ENCODE measurements at places on chromosomes 12 and 14.

DNA sequence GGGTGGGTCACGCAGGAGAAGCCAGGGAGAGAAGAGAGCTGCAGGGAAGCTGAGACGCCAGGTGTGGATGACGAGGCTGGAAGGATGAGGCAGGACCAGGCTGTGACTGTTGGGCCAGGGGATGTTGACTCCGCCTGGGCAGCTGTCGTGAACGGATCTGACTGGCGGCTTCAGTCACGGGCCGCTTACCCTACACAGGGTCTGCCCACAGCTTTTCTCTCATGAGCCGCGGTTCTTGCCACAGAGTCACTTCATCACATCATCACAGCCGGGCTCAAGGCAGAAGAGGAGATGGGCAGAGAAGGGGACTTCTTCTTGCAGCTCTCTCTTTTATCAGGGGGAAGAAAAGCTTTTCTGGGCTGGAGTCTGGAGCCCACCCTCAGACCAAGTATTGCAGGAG is 7.7 kb downstream of the CLBA1 start:
- no peak for DNase-seq

DNA sequence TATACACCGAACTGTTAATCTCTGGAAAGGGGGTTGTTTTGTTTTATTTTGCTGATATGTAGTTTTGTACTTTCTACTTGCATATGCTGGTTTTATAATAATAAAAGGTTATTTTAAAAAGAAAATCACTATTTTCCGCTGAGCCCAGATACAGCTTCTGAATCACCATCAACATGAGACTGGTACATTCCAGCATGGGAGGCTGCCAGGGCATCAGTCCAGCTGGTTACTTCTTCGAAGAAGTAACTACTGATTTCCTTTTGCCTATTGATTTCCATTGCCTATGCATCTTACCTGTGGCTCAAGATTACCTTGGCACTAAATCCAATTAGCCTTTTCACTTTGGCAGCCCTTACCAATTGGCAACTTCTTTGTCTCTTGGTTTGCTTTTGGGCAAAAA is 11.7 kb upstream of the OSBPL8 start:
- no peak for DNase-seq

DNA sequence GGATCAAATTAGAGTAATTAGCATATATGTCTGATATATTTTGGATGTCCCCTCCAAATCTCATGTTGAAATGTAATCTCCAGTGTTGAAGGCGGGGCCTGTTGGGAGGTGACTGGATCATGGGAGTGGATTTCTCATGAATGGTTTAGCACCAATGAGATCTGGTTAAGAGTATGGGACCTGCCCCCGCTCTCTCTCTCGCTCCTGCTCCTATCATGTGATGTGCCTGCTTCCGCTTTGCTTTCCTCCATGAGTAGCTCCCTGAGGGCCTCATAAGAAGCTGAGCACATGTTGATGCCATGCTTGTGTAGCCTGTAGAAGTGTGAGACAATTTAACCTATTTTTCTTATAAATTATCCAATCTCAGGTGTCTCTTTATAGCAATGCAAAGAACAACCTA is 73.1 kb downstream of the PAWR start:
- no peak for DNase-seq

DNA sequence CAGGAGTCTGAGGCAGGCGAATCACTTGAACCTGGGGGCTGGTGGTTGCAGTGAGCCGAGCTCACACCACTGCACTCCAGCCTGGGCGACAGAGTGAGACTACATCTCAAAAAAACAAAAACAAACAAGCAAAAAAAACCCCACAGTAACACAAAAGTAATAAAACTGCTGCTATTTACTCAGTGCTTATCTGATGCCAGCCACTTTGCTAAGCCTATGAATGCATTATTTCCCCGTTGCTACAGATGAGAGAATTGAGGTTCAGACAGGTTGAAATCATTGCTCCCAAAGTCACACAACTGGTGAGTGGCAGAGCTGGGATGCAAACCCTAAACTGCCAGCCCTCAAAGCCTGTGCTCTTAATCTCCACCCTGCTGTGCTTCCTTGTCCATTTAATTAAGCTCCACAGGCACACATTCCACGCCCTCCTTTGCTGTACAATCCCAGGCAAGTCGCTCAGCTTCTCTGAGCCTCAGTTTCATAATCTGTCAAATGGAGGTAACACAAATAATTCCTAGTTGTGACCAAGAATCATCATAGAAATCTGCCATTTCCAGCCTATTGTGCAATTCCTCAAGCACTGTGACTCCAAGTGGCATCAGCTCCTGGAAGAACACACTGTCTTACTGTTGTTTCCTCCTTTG is 5.7 kb upstream of the OAS3 start:
- DNase-seq, result no peak

DNA sequence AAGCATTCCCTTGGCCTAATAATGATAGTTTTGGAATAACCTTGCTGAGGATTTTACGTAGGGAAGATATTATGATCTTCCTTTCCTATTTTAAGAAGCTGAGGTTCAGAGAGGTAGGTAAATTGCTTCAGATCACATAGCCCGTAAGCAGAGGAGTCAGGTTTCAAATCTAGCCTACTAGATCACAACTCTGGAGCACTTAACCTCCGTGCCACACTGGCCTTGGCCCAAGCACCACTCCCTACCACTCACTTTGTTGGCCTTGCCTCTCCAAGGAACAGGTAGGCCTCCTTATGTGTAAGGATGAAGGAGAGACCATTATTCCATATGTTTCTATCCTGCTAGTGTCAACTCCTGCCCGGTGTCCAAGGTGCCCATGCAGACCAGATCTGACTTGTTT is 12.4 kb upstream of the ACOT1 start:
- no peak for DNase-seq

DNA sequence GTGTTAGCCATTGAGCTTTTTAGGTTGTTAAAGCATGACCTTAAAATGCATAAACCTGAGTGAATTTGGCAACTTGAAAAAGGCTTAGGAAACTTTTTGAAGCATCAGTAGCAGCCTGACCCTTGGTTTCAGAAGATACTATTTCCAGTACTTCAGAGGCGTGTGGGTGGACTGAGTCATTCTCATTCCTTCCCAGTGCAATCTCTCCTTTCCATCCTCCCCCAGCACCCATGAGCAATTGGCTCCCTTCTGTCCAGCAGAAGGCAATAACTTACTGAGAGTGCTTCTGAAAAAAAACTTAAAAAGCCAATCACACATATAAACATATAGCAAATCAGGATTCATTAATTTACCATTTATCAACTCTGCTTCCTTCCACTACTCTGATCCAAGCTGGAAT is 299.3 kb upstream of the STXBP6 start:
- no peak for DNase-seq

GRCh38 chr12:58097741-58098140 is 156.4 kb downstream of the ATP23 start:
- DNase-seq, result no peak

- DNase-seq, result no peak
Observed at GRCh38 chr14:50541159-50541567, 8.8 kb upstream of the MAP4K5 start.

- no peak for DNase-seq
Observed at GRCh38 chr12:104495786-104496185, 39.0 kb downstream of the CHST11 start.

DNA sequence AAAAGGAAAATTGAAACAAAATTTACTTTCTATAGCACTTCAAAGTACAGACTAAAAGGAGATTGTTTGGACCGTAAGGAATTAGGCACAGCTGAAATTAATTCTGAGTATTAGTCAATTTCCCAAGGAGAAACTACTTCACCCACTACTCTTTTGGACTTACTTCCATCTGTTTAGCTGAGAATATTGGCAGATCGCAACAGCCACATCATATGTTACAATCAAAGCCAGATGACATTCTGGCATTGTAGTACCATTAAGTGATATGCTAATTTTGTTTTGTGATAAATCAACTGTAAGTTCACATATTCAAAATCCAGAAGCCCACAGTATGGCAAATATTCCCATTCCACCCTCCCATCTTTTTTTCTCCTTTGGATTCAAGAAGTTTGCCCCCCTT is 47.1 kb upstream of the ANKS1B start:
- no peak for DNase-seq

GRCh38 chr12:57078519-57079404 is at the start of gene NEMP1:
Gene NEMP1 (minus strand): TSS chr12:57078791. CDS start chr12:57078745, 46 bp downstream.
- peak; percentile 89 for DNase-seq
